ENCODE measurements at places on chromosomes 1 and 21.
A peak's percentile ranks its signal among the peaks of the same experiment; 100 is the strongest.

DNA sequence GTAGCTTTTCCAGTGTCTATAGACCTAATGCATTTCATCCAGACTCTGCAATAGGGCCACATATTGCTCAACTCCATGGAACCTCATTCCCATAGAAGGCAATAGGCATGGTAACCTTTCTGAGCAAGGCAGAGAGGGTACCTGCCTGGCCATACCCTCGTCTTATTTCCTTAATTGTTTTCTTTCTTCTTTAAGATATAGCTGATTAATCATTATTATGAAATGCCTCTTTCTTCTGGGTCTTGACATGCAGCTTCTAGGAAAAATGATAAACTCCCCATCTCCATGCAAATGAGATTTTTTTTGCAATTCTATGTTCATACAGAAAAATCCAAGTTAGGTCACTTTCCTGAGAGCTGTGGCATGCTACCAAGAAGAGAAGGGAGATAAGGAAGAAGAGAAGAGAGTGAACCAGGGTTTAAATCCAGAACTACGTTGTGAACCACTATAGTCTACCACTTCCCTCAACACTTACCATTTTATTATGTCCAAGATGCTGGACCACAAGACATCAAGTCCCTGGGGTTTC, 33.0 kb upstream of the IL20 start:
- no peak for DNase-seq

DNA sequence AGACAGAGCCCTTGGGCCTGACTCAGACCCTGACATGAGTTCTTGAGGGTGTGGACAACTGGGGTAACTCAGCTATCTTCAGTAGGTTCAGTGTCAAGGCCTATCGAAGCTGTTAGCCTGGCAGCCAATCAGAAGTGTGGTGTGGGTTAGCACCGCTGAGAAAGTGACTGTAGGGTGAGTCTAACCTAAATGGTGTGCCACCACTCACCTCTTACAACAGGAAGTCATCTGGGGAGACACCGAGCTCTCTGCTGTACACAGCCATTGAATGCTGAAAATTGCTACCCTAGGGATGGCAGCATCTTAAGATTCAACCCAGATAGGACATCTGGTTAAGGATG, 44.6 kb downstream of the RASSF5 start:
- DNase-seq = peak; percentile 94

DNA sequence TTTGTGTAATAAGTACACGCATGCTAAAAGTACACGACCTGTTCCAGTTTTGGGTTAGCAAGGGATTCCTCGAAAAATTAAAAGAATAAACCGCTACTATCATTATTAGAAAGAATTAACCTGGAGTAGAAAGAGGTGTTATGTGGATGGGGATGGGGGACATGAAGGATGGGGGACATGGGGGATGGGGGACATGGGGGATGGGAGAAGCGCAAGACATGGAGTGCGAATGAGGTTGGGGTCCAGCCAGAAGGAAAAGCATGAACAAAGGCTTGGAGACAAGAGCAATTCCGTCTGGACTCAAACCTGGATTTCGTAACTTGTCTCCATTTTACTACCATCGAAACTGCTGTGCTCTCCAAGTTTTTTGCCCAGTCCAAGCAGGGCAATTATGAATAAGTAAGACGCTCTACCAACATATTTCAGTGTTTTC, 591 bp upstream of the KDM1A start:
- DNase-seq = no peak

DNA sequence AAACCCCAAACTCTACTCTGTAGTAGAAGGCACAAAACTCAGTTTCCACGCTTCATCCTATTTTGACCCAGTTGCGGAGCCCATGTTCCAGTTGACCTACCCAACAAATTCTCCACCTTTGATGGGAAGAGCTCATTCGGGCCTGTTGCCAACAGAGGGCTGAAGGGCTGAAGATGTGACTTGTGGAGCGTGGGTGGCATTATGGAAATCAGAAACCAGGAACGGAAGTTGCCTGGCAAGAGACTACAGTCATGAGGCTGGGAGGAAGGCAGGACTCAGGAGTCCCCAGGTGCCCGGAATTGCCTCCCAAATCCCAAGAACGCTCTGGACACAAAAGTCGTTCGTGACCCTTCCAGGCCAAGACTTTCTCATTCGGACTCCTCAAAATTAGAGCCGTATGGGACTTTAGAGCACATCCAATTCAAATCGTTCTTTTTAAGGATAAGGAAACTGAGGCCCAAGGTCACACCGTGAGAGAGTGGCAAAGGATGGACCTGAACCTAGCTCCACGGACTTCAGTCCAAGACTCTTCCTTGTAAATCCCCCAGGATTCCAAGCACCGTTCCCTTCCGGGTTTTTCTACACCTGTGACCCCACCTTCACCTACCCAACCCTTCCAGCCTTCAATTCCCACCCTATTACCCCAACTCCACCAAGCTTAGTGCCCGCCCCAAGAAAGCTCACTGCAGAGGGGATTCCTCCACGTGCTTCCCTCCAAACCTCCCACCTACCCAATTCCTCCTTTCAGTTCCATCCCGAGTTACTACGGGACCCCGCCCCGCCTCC, 739 bp downstream of the SMG5 start:
- DNase-seq = no peak

- DNase-seq = peak; percentile 12
Measured at GRCh38 chr1:83500987-83501591, 497.8 kb downstream of the TTLL7 start.

DNA sequence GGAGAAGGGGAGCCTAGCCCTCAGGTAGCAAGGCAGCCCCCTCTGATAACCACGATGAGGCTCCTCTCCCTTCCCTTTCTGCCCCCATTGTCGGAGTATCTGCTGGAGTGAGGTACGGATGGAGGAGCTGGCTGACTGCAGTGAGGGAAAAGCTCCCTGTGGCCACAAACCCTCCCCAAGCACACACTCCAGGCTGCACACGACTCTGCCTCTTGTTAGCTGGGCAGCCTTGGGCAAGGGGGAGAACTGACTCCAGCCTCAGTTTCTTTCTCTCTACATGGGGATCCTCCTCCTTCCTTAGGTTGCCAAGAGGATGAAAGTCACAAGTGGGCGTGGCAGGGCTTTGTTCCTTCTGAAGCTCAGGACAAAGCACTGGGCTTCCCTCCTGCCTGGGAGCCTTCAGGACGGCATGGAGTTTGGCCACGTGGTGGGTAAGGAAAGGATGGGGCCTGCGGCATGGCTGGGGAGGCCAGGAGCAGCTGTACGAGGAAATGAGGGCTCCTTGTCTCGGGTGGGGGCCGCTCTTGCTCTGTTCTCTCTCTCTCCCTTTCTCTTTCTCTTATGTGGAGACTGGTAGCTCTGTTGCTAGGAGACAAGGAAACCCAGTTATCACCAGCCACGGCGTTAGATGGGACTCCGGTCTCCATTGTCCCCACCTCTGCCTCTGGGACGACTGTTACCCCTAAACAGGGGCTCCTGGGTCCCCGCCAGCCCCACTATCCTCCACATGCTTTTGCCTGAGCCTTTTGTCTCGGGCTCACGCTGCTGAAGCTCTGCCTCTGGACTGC, 39.7 kb downstream of the LRP8 start:
- DNase-seq = no peak

- DNase-seq = no peak
Measured at GRCh38 chr1:67893126-67893495, 59.8 kb upstream of the GNG12 start.

DNA sequence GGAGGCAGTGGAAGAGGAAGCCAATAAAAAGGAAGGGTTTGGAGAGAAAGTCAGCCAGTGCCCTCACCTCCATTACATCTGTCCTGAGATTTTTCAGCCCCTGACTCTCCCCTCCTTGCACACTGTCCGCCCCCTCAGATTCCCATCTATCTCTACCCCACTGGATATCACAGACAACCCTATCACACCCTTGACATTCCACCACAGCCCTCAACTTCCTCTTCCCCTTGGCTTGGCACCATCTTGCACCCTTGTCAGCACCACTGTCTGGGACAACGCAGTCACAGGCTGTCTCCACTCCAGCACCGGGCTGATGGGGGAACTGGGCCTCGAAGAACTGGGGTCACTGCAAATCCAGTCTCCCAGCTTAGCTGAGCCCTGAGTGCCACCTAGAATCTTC, 14.2 kb upstream of the PLEKHA6 start:
- no peak for DNase-seq

- DNase-seq = no peak
Measured at GRCh38 chr1:171206204-171206977, 21.3 kb downstream of the FMO2 start.

- no peak for DNase-seq
Measured at GRCh38 chr1:22782406-22782805, 71.8 kb downstream of the EPHB2 start.

DNA sequence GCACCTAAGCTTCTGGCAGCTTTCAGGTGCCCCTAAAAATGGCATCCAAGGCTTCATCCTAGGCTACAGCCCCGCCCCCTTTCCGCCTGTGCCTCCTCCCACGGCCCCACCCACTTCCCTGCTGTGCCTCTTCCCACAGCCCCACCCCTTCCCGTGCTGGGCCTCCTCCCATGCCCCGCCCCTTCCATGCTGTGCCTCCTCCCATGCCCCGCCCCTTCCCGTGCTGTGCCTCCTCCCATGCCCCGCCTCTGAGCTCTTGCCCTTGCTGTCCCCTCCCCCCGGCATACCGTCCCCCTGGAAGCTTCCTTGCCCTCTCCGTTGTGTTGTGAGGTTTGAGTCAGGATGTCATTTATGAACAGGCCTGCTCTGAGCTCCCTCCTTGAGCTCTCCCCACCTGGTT, 228.5 kb upstream of the AJAP1 start:
- DNase-seq = no peak

GRCh38 chr1:91693557-91693956, 192.4 kb downstream of the TGFBR3 start:
- DNase-seq = no peak

- no peak for DNase-seq
Measured at GRCh38 chr1:83693427-83694126, 305.4 kb downstream of the TTLL7 start.

- DNase-seq = no peak
Measured at GRCh38 chr1:162213281-162213912, 143.9 kb downstream of the NOS1AP start.

DNA sequence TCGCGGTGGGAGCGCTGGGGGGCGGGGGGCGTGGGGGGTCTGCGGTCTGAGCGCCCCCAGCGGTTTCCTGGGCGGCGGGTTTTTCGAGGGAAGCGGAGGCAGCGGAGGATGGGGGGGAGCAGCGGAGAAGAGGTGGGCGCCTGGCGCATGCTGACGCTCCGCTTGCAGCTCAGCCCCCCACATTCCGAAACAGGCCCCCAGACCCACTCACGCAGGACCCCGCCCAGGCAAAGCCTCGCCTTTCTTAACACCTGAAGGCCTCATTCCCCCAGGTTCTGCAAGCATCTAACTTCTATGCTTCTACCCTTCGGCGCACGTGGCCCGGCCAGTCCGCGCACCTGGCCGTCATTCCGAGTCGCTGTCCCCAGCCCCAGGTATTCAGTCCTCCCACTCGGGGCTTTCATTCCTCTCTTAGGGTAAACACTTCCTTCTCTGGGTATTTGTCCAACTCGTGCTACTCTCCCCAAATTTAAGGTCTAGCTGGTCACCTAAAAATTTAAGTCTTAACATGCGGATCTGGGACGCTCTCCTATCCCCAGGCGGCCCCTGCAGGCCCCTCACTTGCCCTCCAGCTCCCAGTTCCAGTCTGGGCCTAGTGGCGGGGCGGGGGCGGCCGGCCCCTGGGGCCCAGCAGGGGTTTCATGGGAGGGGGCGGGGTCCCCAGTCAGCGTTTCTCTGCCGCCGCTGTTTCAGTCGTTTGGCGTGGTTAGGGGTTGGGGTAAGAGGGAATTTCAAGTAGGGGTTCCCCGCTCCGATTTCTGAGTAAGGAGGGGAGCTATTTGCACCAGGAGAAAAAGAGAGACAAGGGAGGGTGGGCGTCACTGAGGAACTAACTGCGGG, 2.8 kb upstream of the ZBTB7B start:
- DNase-seq = peak; percentile 43

DNA sequence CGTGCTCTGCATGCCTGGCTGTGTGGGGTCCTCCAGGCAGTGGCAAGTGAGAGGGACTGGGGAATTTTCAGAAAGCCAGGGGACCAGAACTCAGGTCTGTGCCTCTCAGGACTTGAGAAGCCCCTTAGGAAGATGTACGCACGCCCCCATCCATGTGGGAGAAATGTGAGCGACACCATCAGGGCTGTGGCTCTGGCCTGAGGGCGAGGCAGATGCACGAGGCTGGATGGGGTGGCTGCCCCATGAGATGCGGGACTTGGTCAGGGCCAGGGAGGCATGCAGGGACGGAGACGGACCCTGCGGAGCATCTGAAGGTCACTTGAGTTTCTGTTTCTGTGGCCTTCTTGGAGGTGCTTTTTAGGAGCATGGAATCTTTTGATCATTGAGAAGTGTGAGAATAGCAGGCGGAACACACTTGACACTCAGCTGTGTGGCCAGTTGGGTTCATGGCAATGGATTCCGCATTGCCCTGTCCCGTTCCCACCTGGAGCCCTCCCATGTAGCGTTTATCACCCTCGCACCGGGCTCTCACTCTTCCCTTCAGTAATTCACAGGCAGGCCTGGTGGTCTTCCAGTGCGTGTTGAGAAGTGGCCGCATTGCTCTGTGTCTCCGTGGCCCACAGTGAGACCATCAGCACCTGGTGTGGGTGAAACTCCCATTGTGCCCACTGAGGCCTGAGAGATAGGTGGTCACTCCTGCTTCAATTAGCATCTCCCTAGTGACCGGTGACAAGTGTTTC, 30.7 kb upstream of the ACTRT2 start:
- DNase-seq = no peak

DNA sequence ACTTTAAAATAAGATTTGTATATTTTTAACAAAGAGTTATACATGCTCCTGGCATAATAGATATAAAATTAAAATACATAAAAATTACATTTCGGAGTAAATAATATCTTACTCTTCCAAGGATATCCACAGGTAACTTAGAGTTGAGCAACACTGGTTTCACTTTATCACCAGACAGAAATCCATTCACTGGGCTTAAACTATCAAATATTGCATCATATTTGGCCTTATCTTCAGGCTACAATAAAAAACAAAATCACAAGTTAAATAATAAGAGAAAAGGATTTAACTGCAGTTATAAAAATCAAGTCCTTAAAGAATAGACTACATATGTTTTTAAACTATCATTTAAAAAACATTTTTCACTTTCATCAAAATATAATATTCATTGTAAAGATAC, 55.5 kb downstream of the EPS15 start:
- no peak for DNase-seq

GRCh38 chr1:55803429-55803828, 588.3 kb upstream of the USP24 start:
- no peak for DNase-seq

GRCh38 chr1:165068741-165069140, 287.8 kb downstream of the LMX1A start:
- no peak for DNase-seq
